ENCODE measurements at places on chromosomes 12 and 14. TPM values are rescaled to one million over a fixed set of nuclear protein-coding genes. Genes with fewer than 3 reads are reported as not detected.

DNA sequence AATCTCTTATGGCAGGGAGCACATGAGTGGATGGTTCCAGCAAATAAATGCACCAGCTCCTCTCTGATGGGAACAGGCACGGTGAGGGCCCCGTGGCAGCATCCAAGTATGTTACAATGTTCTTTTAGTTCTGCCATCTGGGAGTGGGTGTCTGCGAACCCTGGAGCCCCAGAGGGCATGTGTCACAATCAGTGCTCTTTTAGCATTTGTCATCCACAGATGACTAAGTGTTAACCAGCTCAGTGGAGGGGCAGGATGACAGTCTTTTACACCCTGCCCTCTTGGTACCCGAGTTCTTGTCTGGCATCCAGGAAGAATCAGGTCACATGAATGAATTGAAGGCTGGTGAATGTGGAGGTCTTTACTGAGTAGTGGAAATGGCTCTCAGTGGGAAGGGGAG, 560.4 kb upstream of the FLRT2 start:
- DNase-seq, result no peak

DNA sequence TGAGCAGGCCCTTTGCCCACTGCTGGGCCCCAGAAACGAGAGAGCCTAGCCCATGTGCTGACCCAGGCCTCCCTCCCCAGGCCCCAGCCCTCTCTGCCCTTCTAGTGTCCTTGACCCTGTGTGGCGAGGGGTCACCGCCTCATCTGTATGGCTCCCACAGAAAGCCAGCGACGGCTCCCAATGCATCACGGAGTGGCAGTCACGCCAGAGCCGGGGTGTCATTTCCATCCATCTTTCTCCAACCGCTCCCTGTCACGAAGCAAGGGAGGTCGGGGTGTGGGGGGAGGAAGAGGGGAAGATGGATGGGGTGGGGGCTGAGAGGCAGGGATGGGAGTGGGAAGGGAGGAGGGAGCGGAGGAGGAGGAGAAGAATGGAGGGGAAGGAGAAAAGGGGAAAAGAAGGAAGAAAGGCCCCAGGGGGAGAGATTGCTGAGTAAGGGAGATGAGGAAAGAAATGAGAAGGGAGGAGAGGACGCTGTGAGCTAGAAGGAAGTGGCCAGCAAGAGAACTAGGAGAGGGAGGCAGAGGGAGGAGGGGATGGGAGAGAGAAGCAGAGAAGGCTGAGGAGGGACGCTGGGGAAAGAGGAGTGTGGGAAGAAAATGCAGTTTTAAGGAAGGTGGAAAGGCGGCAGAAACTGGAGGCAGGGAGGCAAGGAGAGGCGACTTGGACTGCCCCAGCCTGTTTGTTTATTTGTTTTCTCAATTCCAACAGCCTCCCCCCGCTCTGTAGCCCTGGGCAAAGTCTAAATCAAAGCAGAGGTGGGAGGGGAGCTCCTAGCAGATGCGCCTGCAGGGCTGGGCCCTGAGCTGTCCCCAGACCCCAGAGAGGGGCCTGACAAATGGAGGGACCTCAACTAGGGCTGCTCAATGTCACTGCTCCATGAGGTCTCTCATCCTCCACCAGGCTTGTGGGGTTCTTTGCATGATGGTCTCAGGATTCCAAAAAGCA, 75.5 kb upstream of the LHX5 start:
- no peak for DNase-seq

- DNase-seq, result no peak
Measured at GRCh38 chr12:109777544-109777943, 55.7 kb downstream of the TRPV4 start.

The PRB2 gene
- not detected for total RNA-seq

The POP5 gene
- total RNA-seq, result 81.6 TPM

The RNU6-8 gene
- total RNA-seq, result not detected

The METAP2 gene
- 150 TPM for total RNA-seq
